ENCODE measurements at places on chromosomes 2 and 18.

DNA sequence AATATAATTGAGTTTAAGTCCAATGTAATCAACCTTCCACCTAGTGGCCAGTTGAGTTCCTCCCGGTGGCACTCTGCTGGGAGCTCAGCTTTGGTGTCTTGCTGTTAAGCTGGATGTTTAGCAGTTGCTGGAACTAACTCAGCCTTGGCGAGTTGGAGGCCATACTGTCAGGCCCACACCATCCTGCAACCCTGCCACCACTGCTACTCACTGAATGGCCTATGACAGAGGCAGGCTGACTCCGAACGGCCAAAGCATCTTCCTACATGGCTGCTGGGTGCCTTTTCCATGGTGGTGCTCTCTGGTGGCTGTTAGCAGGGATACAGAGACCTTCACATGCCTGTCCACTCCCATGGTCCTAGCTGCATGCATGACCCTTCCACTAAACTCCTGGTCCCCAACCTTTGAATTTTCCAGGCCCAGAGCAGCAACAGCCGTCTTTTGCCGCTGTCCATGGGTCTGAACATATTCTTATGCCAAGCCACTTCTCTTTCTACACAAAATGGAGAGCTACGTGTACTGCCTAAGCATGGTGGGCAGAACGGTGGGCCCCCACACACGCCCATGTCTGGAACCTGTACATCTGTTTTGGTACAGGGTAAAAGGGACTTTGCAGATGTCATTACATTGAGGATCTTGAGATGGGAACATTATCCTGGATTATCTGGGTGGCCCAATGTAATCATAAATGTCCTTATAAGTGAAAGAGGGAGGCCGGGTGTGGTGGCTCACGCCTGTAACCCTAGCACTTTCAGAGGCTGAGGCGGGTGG lies 15.0 kb upstream of the TRAF3IP1 start:
- DNase-seq = no peak

GRCh38 chr18:35038029-35038428 lies 3.2 kb upstream of the MAPRE2 start:
- no peak for DNase-seq

DNA sequence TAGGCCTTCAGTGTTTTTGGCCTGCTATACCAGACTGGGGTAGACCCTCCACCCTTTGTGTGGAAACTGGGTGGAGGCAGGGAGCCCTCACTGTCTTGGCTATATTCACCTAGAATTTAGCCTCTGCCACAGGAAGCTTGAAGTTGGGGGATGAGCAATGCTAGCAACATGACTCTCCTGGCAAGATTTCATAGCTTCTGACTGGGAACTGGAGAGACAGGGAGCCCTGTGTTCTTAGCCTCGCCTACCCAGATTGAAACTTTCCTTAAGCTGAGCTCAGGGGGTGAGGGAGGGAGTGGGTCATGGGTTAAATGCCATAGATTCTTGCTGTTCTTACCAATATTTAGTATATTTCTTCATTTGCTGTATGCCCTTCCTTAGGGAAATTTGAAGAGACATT lies 46.8 kb upstream of the FAM98A start:
- DNase-seq = no peak

- DNase-seq = no peak
Observed at GRCh38 chr18:14221689-14222088, 89.5 kb upstream of the ZNF519 start.

DNA sequence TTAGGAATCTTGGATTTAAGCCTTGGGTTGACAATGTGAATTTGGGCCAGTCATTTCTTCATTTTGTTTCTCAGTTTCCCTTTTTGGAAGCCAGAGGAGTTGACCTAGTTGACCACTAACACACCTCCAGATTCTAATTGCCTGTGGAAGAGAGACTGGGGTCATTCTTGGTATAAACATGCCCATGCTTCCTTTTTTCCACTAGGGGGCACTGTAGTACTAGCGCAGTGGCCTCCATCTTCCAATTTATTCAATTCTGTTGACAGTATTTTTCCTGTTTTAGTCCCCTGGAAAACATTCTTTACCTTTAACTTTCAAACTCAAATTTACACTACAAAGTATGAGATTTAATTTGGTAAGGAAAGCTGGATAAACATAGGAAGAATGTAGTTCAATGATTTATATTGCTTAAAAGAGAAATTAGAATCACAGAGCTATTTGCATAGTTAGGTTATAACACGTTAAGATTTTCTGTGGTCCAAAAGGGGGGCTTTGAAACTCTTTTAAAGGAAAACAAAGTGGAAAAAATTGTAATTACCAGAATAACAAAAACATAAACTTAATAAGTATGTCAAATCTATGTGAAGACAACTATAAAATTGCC lies 57.5 kb upstream of the AGPS start:
- DNase-seq = no peak

DNA sequence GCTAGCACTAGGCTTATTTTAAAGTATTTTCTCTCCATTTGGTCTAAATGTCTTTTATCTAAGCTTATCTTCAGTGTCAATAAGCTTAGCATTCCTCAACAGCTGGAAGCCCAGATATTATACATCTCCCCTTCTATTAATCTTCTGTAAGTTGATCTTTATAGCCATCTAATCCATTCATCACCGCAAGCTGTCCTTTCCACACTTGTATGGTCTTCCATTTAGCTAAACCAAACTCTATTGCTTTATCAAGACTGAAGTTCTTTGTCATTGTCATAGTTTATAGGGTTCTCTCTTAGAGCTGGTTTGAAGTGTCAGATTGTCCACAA lies 101.3 kb upstream of the GPR45 start:
- DNase-seq = no peak

DNA sequence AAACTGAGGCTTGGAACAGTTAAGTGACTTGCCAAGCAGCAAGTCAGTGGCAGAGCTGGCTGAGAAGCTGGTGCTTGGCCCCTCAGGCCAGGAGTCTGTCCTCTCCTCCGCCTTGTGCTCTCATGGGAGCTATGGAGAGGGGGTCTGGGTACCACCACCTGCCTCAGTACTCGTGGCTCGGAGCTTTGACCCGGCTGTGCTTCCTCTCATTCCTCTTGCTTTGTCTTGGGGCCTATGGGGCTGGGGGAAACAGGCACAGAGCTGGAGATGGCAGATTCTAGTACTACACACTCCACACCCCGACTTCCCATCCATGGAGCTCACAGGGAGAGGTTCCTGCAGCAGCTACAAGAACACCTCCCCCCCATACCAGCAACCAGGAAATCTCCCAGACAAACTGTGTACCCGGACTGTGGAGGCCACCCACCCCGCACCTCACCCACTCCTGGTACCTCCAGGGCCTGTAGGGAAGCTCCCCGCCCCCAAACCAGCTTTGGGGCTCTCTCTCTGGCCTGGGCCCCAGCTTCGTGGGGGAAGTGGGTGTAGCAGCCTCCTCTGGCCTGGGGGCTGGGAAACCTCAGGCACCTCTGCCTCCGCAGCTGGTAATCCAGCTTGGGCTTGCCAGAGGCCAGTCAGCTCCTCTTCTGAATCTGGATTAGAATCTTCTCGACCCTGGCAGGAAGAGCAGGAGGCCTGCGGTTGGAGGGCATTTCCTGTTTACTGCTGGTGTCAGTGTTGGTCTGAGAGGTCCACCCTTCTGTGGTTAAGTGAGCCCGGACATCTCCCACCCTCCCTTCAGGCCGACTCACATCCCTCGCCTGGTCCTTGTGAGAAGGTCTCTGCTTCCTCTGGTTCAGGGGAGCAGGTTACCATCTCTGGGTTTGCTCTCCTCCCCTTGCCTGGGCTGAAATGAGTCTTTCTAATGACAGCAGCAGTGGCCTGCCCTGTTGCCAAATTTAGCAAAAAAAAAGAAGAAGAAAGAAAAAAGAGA lies 22.3 kb upstream of the RHOB start:
- DNase-seq = peak; percentile 57

- no peak for DNase-seq
Observed at GRCh38 chr18:70994116-70994515, 705.3 kb downstream of the SOCS6 start.

DNA sequence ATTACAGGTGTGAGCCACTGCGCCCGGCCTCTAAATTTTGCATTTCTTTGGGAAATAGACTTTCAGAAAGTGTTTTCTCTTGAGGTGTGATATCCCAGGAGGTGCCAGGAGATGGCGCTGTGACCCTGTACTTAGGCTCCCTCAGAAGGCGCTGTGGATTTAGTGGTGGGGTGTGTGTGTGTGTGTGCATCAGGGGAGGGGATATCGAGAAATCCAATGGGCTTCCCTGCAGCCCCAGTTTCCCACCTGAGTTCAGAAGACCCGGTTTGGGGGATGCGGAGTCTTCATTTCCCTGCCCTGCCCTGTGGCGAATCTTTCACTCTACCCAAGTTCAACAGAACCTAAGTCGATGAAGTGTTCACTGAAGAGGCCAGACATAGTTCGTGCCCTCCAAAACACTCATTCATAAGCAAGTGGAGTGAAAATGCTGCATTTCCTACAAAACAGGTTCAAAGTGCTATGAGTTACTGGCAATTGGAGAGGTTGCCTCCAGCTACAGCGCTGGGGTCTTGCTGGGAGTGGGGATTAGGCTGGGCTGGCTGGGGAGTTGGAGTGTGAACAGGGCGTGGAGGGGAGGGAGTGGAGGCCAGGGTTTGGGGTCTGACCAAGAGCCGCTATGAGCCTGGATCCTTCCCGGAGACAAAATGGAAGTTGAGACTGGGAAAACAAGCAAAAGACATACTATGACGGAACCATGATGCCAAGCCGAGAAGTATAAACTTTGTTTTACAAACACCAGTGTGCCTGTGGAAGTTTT lies 6.5 kb upstream of the WNT6 start:
- no peak for DNase-seq

- DNase-seq = no peak
Observed at GRCh38 chr2:12651641-12652040, 65.1 kb upstream of the TRIB2 start.

GRCh38 chr2:211205836-211206235 lies 649.4 kb downstream of the CPS1 start:
- no peak for DNase-seq

GRCh38 chr2:217937446-217937845 lies 65.3 kb downstream of the TNS1 start:
- no peak for DNase-seq

GRCh38 chr2:10417551-10418335 lies 30.4 kb downstream of the ODC1 start:
- DNase-seq = no peak

DNA sequence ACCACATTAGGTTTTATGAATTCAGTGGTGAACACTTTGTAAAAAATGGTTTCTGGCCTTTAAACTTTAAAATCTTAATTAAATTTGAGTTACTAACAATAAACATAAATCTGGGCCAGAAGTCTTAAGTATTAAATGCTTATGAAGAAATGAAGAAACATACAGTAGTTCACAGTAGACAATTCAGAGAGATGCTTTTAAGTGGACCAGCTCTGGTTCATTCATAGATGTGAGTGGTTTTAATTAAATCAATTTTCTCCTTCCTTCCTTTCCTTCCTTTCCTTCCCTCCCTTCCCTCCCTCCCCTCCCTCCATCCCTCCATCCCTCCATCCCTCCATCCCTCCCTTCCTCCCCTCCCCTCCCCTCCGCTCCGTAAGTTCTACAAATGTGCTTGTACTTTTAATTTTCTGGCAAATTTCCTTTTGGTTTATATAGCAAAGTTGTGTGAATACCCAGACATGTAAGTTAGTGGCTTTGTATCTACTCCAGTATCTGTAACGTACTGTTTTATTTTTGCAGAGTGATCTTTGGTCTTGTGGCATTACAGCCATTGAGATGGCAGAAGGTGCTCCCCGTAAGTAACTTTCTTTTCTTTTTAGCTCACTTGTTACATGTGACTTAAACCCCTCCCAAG lies 136.5 kb downstream of the MAP4K4 start:
- DNase-seq = no peak

DNA sequence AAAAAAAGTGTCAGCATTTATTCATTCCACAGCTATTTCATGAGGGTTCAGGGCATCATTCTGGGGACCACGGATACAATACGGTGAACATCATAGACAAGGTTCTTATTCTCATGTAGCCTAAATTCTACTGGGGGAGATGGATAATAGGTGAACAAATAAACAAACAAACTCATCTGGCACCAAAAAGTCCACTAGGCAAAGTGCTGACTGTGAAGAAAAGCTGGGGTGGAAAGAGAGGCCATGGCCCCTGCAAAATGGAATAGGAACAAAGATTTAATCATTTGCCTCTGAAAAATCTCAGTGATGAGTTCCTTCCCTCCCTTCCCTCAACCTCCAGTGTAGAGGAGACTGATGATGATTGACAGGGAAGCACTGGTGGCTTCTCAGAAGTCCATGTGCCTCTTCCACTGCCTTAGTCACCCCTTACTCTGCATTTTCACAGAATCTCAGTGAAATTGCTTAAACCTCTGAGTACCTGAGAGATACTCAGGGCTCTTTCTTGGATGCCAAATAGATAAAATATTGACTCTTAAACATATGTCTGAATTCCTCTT lies 69.3 kb upstream of the IL1R1 start:
- DNase-seq = no peak

- no peak for DNase-seq
Observed at GRCh38 chr2:129191530-129191929, 787.9 kb upstream of the RAB6C start.

- DNase-seq = no peak
Observed at GRCh38 chr18:45482286-45482685, 133.0 kb upstream of the SLC14A2 start.

GRCh38 chr18:77160515-77160914 lies 27.9 kb upstream of the MBP start:
- DNase-seq = no peak

DNA sequence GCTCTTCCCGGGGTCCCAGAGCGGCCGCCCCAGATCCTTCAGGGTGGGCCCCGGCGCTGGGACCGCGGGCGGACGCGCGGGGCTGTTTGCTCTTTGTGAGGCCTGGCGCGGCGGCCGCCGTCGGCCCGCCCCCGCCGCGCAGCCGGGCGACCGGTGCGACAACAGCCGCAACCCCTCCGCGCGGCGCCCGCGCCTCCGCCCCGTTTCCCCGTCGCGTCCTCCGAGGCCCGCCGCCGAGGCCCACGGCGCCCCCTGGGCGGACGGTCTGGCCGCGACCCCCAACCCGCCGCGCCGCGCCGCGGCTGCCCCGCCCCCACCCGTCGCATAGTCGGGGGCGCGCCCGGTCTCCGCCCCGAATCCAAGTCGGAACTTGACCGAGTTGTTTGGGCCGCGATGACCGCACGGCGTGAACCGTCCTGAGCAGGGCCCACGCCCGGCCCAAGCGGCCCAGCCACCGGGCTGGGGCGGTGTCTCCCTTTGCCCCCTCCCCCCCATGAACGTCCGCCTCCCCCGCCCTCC lies 448 bp downstream of the YPEL5 start:
- no peak for DNase-seq

DNA sequence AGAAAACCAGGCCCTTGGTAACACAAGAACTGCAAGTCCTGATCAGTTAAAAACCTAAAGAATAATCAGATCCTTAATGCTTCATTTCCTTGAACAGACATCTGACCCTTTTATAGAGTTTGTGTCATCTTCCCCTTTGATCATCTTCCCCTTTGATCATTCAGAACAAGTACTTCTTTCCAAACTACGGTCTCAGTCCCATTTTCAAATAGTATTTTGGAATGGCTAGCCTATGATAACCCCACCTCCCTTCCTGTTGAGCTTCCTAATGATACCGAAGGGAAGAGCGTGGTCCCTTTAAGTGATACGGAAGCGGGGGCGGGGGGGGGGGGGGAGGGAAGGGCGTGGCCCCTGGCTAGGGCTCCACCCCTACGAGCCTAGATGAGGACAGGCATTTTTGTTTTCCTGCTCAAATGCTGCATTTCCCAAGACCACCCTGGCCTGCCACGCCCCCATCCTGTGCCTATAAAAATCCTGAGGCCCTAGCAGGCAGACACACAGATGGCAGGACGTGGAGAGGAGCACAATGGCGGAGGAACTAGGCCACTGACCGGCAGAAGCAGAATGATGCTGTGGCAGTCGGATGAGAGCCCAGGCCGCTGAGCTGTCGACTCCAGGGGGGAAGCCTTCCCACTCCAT lies 24.1 kb upstream of the CHRNA1 start:
- DNase-seq = no peak

- no peak for DNase-seq
Observed at GRCh38 chr2:8645176-8645831, 36.6 kb upstream of the ID2 start.
